ENCODE measurements at places on chromosomes 1 and 21. TPM values are rescaled to one million over a fixed set of nuclear protein-coding genes. Genes with fewer than 3 reads are reported as not detected.

The LINGO4 gene
- total RNA-seq = 0.23 TPM

The CD160 gene
- 17.7 TPM for total RNA-seq

The TNNI3K gene
- total RNA-seq = 2.8 TPM

The SLC2A5 gene
- 5.6 TPM for total RNA-seq

The OR2T12 gene
- total RNA-seq = not detected

The SMCP gene
- total RNA-seq = not detected

The KRTAP12-2 gene
- not detected for total RNA-seq

The MAP3K21 gene
- 4.6 TPM for total RNA-seq

The BMP8B gene
- 1.3 TPM for total RNA-seq

The TFF2 gene
- not detected for total RNA-seq
